ENCODE measurements at places on chromosomes 12 and 14.

GRCh38 chr12:45415393-45415817 lies 199.5 kb downstream of the ANO6 start:
- DNase-seq, result no peak

- DNase-seq, result no peak
Measured at GRCh38 chr14:22332686-22333421, 256.2 kb downstream of the DAD1 start.

- no peak for DNase-seq
Measured at GRCh38 chr14:68574906-68575305, 218.0 kb downstream of the ZFP36L1 start.

GRCh38 chr14:44576356-44576755 lies 69.3 kb upstream of the FSCB start:
- DNase-seq, result no peak

DNA sequence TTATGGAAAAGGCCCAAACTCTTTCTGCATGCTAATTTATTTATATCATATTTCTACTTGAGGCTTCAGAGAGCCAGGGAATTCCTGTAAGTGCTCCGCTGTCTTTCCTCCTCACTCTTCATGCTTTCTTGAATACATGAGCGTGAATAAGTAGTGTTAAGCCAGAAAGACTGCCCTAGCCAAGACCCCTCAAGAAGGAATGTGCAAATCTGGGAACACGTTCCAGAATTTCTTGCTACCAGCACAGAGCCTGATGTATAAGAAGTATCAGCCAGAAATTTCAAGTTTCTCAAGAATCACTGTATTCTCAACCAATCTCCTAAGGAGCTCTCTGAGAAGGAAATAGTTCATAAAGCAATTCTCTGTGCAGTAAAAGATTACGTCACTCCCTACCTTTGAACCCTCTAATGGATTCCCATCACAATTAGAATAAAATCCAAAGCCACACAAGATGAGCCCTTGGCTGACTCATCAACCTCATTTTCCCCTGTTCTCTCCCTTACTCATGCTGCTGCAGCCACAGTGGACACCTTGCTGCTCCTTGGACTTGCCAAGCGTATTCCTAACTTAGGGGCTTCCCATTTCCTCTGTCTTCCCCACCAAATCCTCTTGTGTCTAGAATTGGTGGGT lies 6.9 kb upstream of the TSPAN8 start:
- DNase-seq, result no peak

- no peak for DNase-seq
Measured at GRCh38 chr14:47366006-47366405, 309.4 kb downstream of the MDGA2 start.

DNA sequence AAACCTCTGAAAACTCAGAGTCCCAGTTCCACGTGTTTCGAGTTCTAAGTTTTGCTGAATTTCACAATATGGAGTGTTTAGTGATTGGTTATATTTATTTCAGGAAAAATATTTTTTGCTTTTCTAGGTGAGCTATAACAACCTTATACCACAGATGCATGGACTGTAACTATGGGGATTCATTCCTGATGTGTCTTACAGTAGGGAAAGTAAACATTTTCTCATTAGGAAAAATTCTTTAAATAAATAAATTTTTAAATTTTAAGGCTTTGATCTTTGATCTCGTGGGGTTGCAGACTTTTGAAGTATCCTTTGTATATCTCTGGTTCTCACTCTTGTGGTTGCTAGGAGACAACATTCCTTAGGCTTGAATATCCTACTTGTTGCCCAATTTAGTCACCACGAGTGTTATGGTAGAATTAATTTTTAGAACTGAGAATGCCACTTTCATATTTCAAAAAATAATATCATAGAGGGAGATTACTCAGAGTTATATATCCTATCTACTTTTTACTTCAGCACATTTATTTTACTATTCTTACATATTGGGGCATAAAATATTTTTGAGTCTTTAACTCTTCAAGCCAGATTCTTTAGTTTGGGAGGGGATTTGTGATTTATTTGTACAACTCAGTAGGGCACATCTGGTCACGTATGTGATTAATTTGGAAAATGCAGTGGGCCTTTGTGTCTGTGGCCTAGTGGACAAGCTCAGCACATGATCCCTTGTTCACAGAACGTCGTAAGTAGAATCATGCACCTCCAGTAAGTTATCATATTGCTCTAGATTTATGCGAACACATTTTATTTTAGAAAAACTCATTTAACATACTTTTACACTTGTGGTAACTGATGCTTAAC lies 224.0 kb downstream of the TTC6 start:
- no peak for DNase-seq

GRCh38 chr12:67852701-67853100 lies 136.5 kb upstream of the IFNG-AS1 start:
- DNase-seq, result no peak

- DNase-seq, result no peak
Measured at GRCh38 chr14:67417633-67418032, 5.7 kb upstream of the PLEK2 start.

- no peak for DNase-seq
Measured at GRCh38 chr14:76775695-76776427, 14.6 kb downstream of the VASH1 start.

DNA sequence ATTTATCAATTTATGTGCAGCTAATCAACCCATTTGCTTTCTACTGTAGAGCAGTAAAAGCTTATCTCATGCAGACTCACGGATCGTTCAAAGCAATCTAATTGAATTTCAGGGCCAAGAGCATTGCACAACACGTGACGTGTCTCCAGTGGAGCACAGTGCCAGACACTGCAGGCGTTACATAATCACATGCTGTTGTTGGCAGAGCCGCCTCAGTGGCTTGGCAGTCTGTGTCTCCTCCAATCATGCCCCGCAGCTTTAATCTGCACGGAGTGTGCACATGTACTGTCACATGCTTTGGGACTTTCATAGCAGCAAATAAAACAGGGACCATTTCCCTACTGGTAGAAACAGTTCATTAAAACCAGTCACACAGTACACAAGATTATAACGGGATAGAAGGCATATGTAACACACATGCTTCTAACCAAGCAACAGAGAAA lies 309.3 kb downstream of the ITPR2 start:
- no peak for DNase-seq

- no peak for DNase-seq
Measured at GRCh38 chr12:89075880-89076540, 276.3 kb downstream of the DUSP6 start.

DNA sequence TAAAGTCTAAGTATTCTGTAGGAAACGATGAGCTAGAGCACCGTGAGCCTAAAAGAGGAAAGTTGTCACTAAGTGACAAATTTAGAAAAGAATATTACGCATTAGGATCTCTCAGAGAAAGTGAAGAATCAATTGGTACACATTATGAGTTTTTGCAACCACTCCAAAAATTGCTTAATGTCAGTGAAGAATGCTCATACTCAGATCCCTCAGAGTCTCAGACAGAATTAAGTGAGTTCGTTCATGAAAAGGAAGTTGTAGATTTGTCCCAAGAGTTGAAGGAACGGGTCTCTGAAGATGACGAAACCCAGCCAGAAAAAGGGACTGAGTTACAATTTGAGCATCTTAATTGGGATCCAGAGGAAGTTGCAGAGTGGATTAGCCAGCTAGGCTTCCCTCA lies 1.5 kb downstream of the SAMD15 start:
- no peak for DNase-seq

DNA sequence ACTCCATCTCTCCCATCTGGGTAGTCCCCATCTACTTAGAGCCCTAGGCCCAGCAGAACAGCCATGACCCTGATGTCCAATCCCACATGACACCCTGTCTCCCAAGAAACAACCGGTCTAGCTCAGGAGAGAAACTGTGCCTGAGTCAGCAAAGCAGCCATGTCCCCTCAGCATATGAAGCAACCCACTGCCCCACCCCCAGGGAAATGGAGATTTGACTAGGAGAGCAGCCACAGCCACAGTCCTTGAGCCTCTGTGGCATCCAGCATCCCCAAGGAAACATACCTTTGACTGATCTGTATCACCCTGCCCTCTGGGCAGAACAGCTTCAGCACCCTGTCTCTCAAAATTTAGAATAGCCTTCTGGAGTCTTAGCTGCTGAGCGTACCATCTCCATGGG lies 641.9 kb upstream of the FBXO33 start:
- DNase-seq, result no peak

- DNase-seq, result no peak
Measured at GRCh38 chr14:60771117-60771516, 36.6 kb downstream of the MNAT1 start.

DNA sequence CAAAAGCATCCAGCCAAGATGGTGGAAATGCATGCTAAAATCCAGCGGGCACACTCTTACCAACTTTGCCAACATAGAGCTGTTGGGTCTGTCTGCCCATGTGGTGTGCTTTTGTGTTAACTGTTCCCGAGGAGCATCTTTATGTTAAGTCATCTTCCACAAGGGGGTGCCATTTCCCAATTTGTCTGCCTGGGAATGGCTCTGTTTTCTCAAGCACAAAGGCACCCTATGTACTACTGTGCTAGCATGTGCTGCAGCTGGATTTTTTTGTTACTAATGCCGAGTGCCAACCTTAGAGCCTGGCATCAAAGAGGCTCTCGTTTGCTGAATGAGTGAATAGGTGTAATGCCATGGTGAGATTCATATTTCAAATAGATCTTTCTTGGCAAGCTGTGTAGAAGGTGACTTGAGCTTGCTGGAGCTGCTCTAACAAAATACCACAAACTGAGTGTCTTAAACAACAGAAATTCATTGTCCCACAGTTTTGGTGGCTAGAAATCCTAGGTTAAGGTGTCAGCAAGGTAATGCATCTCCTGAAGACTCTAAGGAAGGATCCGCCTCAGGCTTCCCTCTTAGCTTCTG lies 74.3 kb downstream of the TRHDE start:
- no peak for DNase-seq

- DNase-seq, result no peak
Measured at GRCh38 chr14:52040598-52040997, 28.3 kb downstream of the NID2 start.

DNA sequence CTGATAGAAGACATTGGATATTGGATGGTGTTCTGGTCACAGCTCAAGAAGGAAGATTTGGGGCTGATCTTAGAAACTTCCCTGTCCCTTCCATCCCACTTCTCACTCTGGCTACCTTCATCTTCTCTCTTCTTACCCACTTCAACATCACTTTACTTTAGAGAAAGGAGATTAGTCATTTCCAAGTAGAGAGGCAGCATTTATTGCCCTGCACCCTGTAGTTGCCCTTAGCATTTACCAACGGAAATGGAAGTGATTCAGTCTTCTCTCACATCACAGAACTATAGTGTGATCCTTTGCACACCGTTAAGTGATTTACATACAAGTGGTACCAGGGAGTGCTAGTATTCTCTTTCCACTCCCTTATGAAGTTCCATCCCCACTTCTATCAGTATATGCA lies 52.4 kb downstream of the PHLDA1 start:
- no peak for DNase-seq

- no peak for DNase-seq
Measured at GRCh38 chr12:131833896-131834641, 5.9 kb downstream of the MMP17 start.

GRCh38 chr14:69573831-69574262 lies 824 bp downstream of the CCDC177 start:
- DNase-seq, result no peak

GRCh38 chr14:86038387-86039042 lies 508.6 kb downstream of the FLRT2 start:
- DNase-seq, result peak; percentile 0

DNA sequence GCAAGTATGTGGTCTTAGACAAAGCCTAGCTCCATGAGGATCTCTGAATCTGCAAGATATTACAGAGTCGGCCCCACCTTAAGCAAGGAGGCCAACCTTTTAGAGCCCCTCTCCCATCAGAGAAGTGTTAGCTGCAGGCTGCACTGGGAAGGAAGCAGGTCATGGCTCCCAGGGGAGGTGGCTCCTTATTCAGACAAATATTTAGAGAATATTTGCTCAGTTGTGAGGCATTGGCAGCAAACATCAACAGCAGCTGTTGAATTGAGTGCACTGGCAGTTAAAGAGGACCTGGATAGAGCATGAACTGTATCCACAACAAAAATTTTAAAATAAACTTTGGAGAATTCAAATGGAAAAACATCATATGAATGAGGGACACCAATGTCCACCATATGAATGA lies 44.7 kb downstream of the FSCB start:
- no peak for DNase-seq

DNA sequence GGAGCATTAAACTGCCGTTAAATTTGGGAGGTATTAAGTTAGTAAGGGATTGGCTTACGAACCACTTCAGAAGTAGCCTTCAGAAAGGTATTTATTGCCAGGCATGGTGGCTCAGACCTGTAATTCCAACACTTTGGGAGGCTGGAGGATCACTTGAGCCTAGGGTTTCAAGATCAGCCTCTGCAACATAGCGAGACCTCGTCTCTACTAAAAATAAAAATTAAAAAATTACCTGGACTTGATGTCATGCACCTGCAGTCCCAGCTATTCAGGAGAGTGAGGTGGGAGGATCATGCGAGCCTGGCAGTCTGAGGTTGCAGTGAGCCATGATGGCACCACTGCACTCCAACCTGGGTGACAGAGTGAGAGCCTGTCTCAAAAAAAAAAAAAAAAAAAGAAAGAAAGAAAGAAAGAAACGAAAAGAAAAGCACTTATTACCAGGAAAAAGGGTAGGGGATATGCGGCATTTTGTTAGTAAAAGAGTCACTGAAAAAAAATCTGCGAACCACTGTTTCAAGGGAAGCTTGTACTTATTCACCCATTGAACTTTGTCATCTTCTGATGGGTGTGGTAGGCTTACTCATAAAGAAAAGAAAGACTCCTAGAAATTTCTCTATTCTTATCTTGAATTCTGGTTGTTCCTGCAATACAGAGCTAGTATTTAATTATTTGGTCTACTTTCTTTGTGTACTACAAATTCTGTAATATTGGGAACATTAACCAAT lies 33.6 kb upstream of the PLEKHA5 start:
- no peak for DNase-seq
